ENCODE measurements at places on chromosomes 7 and 10.

DNA sequence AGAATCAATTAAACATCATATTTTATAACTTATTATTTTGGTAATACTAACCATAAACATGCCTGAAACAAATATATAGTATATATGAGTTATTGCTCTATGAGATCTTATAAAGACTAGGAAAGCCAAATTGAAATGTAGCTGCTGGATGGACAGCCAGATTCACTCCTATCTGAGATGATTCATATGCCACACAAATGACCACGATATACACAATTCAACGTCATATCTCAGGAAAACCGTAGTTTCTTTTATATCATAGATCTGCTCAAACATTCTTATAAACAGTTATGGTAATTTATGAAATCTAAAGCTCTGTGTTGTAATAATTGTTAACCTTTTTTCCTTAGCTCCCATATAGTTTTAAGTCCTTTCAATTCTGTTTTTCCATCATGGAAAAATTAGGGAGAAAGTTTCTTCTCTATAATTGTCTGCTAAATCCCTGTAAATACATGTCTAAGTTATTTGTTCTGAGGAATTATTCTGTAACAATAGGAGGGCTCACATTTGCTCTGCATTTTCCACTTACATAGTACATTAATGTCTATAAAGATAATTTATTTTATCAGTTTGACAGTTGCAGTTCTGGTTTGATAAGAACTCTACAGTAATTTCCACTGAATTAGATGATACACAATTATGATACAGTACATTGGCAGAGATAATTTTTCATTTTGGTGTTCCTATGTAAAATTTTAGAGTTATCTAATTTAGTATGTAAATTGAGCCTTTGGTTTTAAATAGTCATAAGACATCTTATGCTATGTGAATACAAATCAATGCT is 42.7 kb downstream of the GNAT3 start:
- DNase-seq, result no peak

DNA sequence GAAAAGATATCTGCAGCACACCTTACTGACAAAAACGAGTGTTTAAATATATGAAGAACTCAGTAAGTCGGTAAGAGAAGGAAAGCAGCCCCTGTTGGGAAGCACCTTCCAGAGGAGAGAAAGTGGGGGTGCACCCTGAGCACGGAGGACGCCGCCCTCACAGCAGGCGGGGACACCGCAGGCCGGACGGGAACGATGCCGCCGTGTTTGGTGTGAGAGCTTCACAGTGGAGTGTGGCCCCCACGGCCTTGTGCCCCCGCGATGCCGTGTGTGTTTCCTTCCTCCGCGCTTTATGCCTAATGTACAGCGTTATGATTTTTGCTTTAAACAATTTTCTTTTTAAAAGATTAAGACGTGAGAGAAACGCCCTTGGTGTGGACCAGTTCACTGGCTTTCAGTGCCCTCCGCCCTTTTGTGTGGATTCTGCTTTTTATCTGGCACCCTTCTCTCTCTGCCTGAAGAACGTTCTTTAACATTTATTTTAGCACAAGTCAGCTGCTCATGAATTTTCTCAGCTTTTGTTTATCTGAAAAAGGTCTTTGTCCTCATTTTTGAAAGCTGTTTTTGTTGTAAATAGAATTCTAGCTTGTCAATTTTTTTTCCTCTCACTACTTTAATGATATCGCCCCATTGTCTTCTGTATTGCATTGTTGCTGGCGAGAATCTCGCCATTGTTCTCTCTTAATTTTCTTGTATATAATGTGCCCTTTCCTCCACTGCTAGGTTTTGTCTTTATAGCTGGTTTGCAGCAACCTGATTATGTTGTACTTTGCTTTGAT is 110.7 kb downstream of the INPP5A start:
- no peak for DNase-seq

GRCh38 chr10:3467052-3467951 is 294.7 kb upstream of the PITRM1 start:
- peak; percentile 98 for DNase-seq

- no peak for DNase-seq
Measured at GRCh38 chr10:113427811-113428558, 124.9 kb upstream of the HABP2 start.

- no peak for DNase-seq
Measured at GRCh38 chr10:28403090-28403489, 100.2 kb upstream of the MPP7 start.

DNA sequence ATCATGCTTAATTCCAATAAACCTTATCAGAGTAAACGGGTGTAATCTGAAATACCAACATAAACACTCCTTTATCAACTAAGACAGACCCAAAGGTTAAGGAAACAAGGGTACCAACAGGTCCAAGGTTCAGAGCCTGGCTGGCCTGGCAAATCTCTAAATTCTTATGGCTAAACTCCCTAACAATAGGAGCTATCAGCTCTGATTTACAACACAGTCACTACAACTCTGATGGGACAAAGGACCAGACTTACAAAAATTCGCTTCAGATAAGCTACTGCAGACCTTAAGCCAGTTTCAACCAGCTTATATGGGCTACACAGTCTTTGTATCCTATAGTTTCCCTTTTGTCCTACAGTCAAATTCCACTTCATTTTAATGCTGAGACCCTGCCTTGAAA is 381.9 kb downstream of the ZWINT start:
- no peak for DNase-seq

DNA sequence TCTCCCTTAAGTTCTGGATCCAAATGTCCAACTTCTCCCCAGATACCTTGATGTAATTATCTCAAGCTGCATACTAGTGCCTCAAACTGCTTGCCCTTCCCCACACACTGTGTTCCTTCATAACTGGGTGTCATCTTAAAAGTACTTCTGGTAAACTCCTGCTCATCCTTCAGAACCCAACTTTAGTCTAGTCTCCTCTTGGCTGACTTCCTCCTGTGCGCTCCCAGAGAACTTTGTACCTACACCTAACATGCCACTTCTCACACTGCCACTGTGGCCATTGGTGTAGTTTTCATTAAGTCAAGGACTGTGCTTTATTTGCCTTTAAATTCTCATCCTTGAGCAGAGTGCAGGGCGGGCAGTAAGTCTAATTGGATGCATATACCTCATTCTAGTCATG is 575.2 kb upstream of the GALNT17 start:
- DNase-seq, result no peak

GRCh38 chr10:68506411-68506810 is 20.9 kb downstream of the SLC25A16 start:
- no peak for DNase-seq

DNA sequence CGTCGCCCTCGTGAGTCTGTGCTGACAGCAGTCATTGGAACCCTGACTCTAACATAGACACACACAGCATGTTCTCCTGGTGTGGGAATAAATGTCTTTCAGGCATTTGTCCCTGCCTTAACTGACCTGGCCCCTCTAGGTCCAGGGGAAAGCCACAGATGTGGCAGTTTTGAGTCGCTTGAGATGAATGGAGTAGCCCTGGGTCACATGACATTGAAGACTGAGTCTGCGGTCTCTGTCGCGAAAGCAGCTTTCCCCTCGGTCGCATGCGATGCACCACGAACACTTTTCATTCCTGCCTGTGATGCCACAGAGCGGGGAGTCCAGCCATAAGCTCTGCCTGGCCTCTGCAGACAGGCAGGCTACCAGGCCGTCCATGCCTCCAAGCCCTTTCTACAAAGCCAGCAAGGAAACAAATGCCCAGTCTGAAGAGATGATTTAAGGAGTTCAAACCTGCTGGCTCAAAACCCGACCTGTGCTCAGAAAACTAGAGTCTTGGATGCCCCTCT is 172.3 kb downstream of the WDR37 start:
- no peak for DNase-seq

GRCh38 chr7:45650404-45651394 is 76.5 kb downstream of the ADCY1 start:
- no peak for DNase-seq

DNA sequence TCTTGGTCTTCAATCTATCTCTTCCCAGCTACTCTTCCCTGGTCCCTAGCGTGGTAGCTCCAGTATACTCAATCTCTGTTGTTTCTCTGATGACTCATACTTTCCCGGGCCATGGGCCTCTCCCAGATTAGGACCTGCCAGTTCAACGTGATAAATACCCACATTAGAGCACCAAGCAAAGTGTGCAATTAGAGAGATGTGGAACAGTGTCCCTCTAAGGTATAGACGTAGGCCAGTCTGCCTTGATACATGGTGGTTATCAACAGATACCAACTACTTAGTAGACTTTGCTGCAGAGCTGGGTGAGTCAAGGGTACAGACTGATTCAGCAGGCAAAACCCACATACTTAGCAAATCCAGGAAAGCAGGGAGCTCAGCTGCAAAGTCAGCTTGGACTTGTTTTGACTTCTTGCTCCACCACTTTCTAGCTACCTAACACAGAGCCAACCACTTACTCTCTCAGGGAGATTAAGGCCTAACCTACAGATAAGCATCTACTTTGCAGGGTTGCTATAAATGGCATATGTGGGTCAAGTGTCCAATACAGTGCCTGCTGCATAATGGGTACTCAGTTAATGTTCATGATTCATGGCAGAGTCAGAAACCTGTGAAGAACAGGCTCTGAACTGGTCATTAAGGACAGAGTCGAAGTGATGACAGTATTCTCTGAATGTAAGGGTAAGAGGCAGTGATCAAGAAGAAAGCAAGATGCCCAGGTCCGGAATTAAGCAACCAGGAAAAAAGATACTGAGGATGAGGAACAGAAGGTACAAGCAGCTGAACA is 176.1 kb downstream of the CHN2 start:
- DNase-seq, result peak; percentile 82

- DNase-seq, result no peak
Measured at GRCh38 chr10:114550756-114551635, 107.1 kb downstream of the ABLIM1 start.

GRCh38 chr7:100371561-100372171 is 1.6 kb upstream of the PILRA start:
- DNase-seq, result no peak

DNA sequence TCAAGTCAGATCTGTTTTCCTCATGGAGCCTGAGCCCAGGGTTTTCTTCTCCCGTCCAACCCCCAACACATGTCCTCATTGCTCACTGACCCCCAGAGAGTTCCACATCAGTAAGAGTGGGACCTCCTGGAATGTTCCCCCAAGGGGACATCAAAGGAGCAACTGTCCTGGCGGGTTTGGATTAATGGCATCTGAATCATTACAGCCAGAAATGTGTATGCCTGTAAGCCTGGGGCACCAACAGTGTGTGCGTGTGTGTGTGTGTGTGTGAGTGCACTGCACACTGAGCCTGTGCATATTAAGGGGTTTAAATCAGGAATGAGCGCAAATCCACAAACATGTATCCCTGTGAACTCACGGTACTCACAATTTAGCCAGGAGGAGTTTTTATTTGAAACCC is 222.3 kb downstream of the PLXNA4 start:
- DNase-seq, result no peak

GRCh38 chr10:115774721-115775120 is 498.3 kb downstream of the GFRA1 start:
- no peak for DNase-seq

DNA sequence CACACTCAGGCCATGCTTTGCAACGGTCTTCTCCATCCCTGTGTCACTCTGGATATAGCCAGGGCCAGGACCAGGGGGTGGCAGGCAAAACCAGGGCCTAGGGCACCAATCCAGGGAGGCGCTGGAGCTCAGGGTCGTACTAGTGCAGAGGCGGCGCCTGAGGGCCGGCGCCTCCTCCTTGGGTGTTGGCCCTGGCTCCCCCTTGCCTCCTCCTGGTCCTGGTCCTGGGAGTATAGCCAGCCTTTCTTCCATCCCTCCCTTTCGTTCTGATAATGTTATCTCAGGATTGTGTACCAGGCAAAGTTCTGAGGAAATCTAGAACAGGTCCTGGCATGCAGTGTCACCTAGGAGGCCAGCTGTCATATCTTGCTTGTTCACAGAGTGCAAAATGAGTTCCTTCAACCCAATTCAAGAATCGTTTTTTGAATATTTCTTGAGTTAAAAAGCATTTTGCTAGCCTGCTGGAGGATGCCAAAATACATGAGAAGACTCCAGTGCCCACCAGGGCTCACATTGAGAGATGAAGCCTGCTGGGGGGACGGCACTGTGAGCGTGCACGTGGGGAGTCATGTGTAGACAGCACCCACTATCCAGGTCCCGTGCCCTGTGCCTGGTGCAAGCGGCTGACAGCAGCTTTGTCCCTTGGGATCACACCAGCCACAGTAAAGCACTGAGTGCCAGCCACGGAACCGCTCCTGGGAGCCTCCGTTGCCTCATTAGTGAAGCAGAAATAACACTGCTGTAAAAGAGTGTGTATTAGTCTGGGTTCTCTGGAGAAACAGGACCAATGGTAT is 106.9 kb upstream of the C7orf33 start:
- no peak for DNase-seq

GRCh38 chr10:128710798-128711183 is 584.6 kb upstream of the MKI67 start:
- no peak for DNase-seq

- DNase-seq, result no peak
Measured at GRCh38 chr7:79453558-79454360, at the start of gene MAGI2. TSS of gene MAGI2 (minus strand) at chr7:79453667. CDS start at chr7:79453320, 347 bp downstream.

DNA sequence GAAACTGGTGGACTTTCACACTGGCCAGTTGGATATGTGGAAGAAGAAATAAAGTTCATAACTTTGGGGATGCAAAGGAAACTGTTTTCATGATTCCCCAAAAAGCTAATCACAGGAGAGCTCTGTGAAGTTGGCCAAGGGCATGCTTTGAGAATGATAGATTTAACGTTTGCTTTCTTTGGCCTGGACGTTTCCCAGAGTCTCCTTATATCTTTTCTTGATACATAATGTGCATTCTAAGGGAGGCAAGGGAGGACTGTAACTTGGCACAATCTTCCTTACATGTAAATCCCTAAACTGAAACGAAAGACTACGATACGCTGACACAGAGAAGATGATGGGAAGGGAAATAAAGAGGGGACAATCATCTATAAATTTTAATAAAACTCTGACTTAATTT is 176.5 kb upstream of the INHBA start:
- no peak for DNase-seq

- no peak for DNase-seq
Measured at GRCh38 chr10:20898866-20899535, 1.9 kb upstream of the NEBL start.

DNA sequence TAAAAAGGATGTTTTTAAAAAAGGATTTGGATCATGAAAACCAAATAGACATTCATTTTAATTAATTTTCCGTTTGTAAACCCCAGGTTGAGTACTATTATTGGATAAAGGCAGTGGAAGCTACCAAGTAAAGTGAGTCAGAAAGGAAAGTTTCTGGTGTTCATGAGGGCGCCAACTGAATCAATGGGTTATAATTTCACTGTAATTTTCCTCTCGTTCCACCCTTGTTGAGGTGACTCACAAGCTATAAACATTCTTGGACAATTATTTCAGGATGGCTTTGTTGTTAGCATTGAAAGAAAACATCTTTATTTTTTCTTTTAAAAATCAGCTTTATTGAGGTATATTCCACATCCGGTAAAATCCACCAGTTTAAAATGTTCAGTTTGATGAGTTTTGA is 5.1 kb upstream of the FAM133B start:
- DNase-seq, result peak; percentile 27

- no peak for DNase-seq
Measured at GRCh38 chr7:41816111-41816510, 113.2 kb upstream of the INHBA start.

GRCh38 chr10:85060944-85061343 is 732.6 kb downstream of the CCSER2 start:
- no peak for DNase-seq

GRCh38 chr10:52951824-52952223 is 179.2 kb upstream of the MBL2 start:
- no peak for DNase-seq

Measured in epithelial cell of prostate (primary cell).